ENCODE measurements at places on chromosomes 16 and 17.

DNA sequence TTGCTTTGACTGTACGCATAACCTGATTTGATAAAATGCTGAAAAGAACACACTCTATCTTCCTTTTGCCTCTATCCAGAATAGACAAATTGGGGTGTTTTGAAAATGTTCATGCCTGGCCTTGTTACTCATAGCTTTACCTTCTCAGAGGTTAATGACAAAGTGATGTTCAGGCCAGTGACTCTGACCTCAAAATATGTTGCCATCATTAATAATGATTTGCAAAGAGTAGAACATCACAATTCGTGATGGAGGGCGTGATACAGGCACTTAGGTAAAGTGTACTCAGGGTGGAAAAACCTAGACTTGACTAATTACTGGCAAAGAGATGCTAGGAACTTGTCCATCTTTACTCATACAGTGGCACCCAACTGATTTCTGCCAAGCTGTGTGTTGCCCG is 656.6 kb upstream of the SOX9 start:
- no peak for DNase-seq

- no peak for DNase-seq
Measured at GRCh38 chr16:72797621-72798020, 250.3 kb downstream of the ZFHX3 start.

DNA sequence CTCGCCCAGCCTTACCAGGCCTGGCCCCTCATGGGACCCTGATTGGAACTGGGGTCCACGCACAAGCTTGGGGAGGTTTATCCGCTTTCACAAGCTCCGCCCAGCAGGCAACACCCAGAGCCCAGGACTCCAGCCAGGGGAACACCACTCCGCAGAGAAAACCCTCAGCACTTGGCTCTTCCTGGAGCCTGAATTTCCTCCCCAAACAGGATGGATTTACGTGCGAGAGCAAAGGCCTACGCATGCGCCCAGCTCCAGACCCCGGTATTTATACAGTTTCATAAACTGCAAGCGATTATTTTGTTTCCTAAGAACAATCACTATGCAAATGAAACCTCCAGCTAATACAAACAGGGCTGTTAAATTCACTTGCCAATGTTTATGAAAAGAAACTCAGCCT is 22.8 kb downstream of the ZNF423 start:
- DNase-seq: no peak

DNA sequence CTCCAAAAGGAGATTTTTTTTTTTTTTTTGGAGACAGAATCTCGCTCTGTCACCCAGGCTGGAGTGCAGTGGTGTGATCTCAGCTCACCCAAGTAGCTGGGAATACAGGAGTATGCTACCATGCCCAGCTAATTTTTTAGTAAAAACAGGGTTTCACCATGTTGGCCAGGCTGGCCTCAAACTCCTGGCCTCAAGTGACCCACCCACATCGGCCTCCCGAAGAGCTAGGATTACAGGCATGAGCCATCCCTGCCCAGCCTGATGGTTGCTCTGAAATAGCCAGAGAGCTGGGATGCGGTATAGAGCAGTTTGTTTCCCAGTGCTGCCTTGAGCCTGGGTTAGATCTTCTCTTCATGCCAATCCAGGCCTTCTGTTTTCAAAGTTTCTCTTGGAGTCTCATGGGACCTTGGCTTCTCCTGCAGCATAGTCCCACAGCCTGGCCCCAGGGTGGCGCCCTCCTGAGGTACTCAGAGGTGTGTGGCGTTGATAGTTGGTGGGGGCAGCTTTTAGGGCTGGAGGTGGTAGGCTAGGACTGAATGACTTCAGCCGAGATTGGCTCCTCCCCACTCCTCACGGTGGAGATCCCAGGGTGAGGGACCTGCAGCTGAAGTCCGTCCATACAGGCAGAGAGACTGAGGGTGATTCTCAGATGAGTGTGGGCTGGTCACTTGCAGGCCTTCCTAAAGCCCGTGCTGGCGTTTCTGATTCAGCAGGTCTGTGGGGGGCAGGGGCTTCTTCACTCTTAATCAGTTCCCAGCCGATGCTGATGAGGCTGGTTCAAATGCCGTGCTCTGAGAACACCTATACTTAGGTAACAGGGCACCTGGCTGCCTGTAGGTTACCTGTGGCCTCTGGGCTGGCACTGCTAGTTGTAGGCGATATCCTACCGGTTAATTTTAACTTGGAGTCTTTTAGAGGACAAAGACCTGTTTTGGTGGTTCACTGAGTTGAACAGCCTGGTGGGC is 52.0 kb downstream of the TNFRSF13B start:
- no peak for DNase-seq

- no peak for DNase-seq
Measured at GRCh38 chr17:72696721-72697120, 395.8 kb downstream of the SLC39A11 start.

DNA sequence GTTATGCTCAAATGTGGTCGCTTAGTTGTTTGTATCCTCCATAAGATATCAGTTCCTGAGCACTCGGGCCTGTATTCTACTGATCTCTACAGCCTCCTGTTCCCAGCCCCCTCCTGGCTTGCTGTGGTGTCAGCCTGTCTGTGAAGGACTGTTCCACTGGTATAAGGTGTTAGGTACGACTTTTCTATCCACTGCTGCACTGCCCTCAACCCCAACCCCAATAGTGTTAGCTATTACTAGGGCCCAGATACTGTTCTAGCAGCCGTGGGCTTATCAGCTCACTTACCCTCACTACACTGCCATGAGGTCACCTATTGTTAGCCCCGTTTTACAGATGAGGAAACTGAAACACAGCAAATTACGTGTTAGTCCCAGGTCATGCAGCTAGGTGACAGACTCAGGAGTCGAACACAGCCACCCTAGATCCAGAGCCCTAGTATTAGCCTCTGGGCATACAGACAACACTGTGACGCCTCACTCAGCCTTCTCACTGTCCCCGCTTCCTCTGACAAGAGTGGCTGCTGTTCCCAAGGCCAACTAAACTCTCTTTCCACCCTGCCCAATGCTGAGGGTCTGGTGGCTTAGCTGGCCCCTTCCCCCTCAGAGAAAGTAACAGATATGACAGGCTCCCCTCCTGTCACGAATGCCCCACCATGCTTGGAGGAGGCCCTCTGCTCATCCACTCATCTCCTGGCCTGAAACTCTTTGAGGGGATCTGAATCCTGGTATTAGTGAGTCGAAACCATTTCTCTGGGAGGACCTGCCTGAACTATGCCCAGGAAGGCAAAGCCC is 25.6 kb upstream of the ZNF652 start:
- no peak for DNase-seq

All from NCI-H1694 treated with DMSO at 0.1 percent for 48 hours (cell line).